ENCODE measurements at places on chromosomes 6 and 20.
A peak's percentile ranks its signal among the peaks of the same experiment; 100 is the strongest.

- DNase-seq = no peak
- no peak overlapping the region for H3K27ac ChIP-seq
- H3K4me3 ChIP-seq = no peak overlapping the region
- no peaks in the 10 kb centered on the region for H3K27me3 ChIP-seq
- H3K4me1 ChIP-seq = no peaks in the 10 kb centered on the region
These were observed 98.1 kb upstream of the VSTM2L start for GRCh38 chr20:37804584-37805566.

- peak; percentile 55 for DNase-seq
- no peaks in the 10 kb centered on the region for H3K36me3 ChIP-seq
- peak overlapping the region; percentile 98 for H3K27ac ChIP-seq
These were observed 3.5 kb downstream of the SCML4 start for GRCh38 chr6:107820338-107821261.

DNA sequence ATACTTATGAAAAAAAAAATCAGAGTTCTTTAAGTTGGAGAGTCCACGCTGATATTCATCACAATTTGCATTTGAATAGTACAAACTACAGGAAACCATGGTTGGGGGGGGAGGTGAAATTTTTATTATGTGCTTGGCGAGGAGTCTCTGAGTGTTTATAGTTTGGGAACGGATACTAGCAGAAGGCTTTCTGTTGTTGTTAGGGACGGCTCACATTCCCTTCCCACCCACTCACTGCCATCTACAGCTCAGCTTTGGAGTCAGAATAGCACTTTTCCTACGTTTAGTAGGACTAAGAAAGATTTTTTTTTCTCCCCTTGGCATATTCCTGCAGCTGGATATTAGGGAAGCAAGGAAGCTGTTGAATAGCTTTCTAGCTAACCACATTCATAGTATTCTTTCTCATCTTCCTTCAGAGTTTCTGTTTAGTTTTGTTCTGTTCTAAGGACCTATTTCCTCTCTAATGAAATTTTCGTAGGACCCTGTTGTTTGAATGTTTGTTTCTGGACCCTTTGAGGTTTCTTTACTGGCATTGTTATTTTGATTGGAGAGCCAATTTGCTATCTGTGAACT, 235.1 kb upstream of the ZNF217 start:
- no peaks in the 10 kb centered on the region for H3K36me3 ChIP-seq
- no peak for DNase-seq
- no peaks in the 10 kb centered on the region for H3K27me3 ChIP-seq

DNA sequence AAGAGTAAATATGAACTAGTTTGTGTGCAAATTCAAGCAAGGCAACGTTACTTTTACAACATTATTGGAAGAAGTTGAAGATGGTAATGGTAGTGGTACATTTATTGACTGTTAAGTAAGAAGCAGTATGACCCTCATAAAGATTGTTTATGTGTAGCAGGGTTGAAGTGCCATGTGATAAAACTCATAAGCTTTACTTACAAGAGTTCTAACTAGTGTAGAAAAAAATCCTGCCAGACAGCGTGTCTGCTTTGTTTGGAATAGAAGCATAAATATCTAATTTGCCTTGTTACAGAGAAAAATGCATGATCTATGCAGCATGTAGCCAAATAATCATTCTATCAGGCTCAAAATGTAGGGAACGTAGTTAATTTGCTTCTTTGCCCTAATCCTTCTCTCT, 450.8 kb upstream of the SOX4 start:
- no peaks in the 10 kb centered on the region for H3K27me3 ChIP-seq
- no peak overlapping the region for H3K27ac ChIP-seq
- H3K4me3 ChIP-seq = no peak overlapping the region
- no peaks in the 10 kb centered on the region for H3K4me1 ChIP-seq

DNA sequence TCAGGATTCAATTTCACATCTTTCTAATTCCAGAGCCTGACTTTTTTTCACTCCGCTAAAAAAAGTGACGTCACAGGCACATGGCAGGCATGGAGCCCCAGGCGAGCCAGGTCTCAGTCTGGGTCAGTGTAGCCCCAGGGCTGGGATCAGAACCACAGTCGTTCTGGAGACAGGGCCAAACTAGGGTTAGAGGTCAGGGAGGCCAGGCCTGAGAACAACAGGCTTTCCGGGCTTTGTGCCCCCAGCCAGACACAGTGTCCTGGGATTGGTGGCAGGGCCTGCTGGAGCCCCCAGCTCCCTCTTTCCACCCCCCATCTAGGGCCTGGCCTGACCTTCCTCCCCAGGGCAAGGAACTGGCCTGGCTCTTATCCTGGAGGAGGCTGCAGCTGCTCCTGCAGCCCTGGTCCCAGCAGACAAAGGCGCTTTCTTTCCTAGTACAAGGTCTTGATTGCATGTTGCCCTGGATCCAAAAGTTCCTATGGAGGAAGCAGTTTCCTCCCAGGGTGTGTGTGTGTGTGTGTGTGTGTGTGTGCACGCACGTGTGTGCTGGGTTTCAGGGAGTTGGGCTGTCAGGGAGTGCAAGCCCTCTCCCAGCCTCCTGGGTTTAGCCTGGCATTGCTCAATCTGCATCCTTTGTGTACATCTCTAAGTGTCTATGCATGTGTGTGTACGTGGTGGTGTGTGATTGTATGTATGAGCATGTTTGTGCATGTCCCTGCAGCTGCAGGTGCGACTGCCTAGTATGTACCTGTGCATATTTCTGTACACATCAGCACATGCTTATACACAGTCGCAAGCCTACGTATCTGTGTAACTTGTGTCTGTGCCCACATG, 26.5 kb upstream of the EMILIN3 start:
- no peak overlapping the region for H3K27ac ChIP-seq
- no peak for DNase-seq
- no peak overlapping the region for H3K4me3 ChIP-seq
- no peaks in the 10 kb centered on the region for H3K36me3 ChIP-seq
- H3K4me1 ChIP-seq = no peaks in the 10 kb centered on the region

DNA sequence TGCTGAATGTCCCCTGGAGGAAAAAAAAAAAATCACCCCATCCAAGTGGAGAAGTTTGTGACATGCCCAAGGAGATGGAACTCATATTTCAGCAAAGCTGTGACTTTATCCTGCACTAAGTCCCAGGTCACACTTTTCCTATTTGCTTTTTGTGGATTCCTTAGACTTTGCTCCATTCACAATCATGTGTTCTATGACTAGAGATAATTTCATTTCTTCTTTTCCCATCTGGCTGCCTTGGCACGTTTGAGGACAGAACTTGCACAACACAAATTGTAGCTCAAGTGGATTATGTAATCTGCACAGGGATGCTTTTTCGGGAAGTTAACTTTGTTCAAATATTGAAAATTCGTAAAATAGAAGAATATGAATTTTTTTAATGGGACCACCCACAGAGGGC, 100.7 kb upstream of the PTPN1 start:
- no peaks in the 10 kb centered on the region for H3K4me1 ChIP-seq
- H3K4me3 ChIP-seq = no peak overlapping the region
- no peaks in the 10 kb centered on the region for H3K36me3 ChIP-seq

GRCh38 chr20:48187851-48188250, 402.6 kb upstream of the SULF2 start:
- no peak overlapping the region for H3K4me3 ChIP-seq
- no peaks in the 10 kb centered on the region for H3K4me1 ChIP-seq
- H3K27ac ChIP-seq = no peak overlapping the region
- H3K36me3 ChIP-seq = no peaks in the 10 kb centered on the region

DNA sequence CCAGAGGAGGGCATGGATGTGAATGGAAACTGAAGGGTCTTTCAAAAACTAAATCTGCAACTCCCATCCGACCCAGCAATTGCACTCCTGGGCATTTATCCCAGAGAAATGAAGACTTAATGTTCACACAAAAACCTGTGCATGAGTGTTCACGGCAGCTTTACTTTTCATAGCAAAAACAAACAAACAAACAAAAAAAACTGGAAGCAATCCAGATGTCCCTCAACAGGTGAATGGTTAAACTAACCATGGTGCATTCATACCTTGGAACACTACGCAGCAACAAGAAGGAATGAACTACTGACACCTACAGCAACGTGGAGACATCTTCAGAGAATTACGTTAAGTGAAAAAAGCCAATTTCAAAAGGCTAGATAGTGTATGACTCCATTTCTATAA, 32.2 kb downstream of the PMEPA1 start:
- H3K4me1 ChIP-seq = peaks cover 19% of the 10 kb centered on the region
- H3K27me3 ChIP-seq = no peaks in the 10 kb centered on the region
- DNase-seq = no peak
- H3K36me3 ChIP-seq = no peaks in the 10 kb centered on the region
- H3K4me3 ChIP-seq = no peak overlapping the region
